ENCODE measurements at places on chromosomes 12 and 14.
A peak's percentile ranks its signal among the peaks of the same experiment; 100 is the strongest.

- peak; percentile 43 for DNase-seq
These were observed 244.3 kb upstream of the NOVA1 start for GRCh38 chr14:26841920-26842741.

GRCh38 chr14:41758011-41758665 lies 151.5 kb downstream of the LRFN5 start:
- no peak for DNase-seq

DNA sequence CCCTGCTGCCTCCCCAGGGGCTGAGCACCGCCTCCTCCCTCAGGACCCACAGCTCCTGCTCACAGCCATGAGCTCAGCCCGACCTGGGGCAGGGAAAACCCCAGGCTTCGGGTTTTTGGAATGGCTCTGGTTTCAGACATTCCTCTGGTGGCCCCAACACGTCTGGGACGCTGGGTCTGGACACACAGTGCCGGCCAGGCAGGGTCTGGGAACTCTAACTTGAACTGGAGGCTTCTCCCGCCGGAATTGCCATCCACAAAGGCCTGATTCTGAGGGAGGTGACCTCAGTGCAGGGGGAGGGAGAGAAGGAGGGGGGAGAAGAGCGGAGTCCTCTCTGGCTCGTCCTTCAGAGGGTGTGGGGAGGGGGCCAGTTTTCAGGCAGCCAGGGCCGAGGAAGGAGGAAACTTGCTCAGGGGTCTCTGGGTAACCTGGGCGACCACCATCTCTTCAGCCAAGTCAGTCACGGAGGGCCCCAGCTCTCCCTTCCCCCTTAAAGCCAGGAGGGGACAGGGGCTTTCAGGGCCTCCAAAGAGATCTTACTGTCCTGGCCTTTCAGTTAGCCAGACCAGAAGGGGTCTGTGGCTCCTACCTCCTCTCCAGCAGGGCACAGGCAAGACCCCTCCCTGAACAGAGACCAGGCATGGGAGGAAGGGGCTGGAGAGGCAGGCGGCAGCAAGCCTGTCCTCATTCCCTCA lies 19.4 kb downstream of the NCKAP5L start:
- no peak for DNase-seq

GRCh38 chr12:131063413-131063812 lies 109.7 kb downstream of the ADGRD1 start:
- no peak for DNase-seq
